CD4-positive, alpha-beta T cell treated with Interleukin-21 for 1 hour (primary cell): ENCODE measurements at places on chromosomes 6 and 20.

DNA sequence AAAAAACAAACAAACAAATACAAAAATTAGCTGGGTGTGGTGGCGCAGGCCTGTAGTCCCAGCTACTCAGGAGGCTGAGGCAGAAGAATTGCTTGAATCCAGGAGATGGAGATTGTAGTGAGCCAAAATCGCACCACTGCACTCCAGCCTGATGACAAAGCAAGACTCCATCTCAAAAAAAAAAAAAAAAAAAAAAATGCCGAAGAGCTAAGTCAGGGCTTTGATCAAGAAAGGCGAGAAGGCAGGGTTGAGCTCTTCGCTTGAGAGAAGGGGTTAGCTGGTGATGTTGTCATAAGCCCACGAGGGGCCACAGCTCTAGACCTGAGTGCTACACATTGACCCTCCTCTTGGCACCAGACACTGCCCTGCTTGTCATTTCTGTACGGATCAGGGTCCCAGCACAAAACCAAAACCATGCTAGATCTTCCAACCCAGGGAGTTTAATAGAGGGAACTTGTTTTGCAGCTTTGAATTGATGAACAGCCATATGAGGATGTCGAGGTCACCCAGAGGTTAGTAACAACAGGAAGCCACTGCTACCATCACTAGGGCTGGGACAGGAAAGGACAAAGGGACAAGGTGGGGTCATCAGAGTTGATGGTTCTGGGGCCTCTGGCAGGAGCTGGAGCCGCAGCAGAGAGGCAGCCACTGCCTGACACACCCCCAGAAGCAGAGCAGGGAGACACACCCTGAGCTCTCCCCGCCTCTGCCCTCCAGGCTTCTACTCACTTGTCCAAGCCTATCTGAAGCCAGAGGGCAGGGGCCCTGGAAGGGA is 122.7 kb downstream of the SNX5 start:
- no peak for DNase-seq

- no peak for DNase-seq
Observed at GRCh38 chr6:15079288-15079817, 166.5 kb upstream of the JARID2 start.

GRCh38 chr6:31083742-31084354 is 28.5 kb downstream of the C6orf15 start:
- DNase-seq = peak; percentile 48

GRCh38 chr6:11096109-11096508 is 2.5 kb downstream of the SMIM13 start:
- peak; percentile 16 for DNase-seq

- DNase-seq = no peak
Observed at GRCh38 chr6:50962213-50962759, 143.6 kb downstream of the TFAP2B start.

DNA sequence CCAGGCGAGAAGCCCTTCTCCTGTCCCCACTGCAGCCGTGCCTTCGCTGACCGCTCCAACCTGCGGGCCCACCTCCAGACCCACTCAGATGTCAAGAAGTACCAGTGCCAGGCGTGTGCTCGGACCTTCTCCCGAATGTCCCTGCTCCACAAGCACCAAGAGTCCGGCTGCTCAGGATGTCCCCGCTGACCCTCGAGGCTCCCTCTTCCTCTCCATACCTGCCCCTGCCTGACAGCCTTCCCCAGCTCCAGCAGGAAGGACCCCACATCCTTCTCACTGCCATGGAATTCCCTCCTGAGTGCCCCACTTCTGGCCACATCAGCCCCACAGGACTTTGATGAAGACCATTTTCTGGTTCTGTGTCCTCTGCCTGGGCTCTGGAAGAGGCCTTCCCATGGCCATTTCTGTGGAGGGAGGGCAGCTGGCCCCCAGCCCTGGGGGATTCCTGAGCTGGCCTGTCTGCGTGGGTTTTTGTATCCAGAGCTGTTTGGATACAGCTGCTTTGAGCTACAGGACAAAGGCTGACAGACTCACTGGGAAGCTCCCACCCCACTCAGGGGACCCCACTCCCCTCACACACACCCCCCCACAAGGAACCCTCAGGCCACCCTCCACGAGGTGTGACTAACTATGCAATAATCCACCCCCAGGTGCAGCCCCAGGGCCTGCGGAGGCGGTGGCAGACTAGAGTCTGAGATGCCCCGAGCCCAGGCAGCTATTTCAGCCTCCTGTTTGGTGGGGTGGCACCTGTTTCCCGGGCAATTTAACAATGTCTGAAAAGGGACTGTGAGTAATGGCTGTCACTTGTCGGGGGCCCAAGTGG is 5.3 kb downstream of the SNAI1 start:
- no peak for DNase-seq

GRCh38 chr6:22680950-22681349 is 111.6 kb downstream of the HDGFL1 start:
- DNase-seq = no peak

GRCh38 chr6:66210964-66211363 is 503.9 kb upstream of the EYS start:
- no peak for DNase-seq

DNA sequence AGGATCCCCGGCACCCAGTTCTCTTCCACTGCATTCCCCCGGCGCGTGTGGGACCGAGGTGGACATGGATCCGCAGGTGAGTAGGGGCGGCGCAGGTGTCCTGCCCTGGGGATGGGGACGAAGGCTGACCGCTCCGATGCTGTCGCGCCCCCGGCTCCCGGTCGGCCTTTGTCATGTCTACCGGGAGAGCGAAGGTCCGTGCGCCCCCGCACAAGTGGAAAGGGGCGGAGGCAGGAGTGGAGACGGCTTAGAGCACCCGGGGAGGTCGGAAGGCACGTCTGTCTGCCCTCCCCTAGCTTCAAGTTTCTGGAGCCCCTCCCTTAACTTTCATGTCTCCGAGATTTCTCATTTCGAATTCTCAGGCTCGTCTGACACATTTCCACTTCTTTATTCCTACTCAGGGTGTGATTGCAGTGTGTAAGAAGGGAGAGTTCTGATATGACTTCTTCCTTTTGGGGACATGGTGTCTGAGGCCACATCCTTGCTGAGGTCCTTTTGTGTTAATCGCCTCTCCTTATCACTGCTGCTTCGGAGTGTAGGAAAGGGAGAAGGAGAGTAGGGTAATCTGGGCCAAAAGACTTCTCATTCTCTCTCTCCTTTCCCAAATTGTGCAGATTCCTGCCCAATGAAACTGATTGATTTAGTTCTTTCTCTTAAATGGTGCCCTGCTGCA is 435 bp downstream of the KIFC1 start:
- DNase-seq = peak; percentile 25

DNA sequence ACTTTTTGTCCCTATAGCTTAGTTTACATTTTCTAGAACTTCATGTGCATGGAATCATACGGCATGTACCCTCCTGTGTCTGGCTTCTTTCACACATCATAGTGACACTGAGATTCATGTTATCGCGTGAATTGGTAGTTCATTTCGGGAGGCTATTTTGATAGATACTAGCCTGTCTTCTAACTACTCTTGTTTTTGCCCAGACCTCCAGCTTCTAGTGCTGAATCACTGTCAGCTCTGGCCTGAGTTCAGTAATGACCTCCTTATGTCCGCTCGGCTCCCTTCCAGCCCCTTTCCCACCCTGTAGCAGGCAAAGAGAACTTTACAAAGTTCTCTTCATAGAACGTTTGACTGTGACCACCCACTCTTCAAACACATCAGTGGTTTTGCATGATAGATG is 14.1 kb downstream of the MYBL2 start:
- no peak for DNase-seq

- DNase-seq = peak; percentile 76
Observed at GRCh38 chr6:31660381-31661261, at the start of gene C6orf47. C6orf47 (minus strand) TSS chr6:31660778; CDS start chr6:31659947, 831 bp downstream.

GRCh38 chr20:50456452-50457324 is 53.5 kb upstream of the PTPN1 start:
- no peak for DNase-seq

DNA sequence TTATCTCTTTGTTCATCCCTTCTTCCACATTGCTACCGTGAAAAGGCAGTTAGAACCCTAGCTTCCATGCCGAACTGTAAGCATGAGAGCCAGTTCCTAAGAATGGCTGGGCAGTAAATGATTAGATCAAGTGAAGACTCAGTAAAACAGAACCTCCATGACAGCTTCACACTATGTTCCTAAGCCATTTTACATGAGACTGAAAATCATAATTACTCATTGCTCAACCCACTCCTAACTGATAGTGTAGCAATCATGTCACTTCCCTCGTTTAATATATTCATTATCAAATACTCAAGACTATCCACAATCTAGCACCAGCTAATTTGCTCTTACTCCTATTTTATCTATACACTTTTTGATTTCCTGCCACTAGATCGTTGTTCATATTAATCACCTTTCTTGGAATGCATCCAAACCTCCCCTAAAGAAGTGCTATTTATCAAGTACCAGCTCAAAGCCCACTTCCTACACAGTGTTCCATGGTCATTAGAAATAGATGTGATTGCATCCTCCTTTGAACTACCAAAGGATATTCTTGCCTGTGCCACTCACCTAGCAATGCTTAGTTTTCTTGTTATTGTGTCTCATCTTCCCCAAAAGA is 6.0 kb downstream of the TMEM30A start:
- no peak for DNase-seq

- no peak for DNase-seq
Observed at GRCh38 chr6:34142061-34142998, 3.6 kb downstream of the GRM4 start.

- no peak for DNase-seq
Observed at GRCh38 chr20:50625986-50626677, 65.2 kb downstream of the RIPOR3 start.

GRCh38 chr6:141309295-141309694 is 823.4 kb upstream of the GJE1 start:
- peak; percentile 23 for DNase-seq

- DNase-seq = no peak
Observed at GRCh38 chr6:93821953-93822352, 402.6 kb upstream of the EPHA7 start.

DNA sequence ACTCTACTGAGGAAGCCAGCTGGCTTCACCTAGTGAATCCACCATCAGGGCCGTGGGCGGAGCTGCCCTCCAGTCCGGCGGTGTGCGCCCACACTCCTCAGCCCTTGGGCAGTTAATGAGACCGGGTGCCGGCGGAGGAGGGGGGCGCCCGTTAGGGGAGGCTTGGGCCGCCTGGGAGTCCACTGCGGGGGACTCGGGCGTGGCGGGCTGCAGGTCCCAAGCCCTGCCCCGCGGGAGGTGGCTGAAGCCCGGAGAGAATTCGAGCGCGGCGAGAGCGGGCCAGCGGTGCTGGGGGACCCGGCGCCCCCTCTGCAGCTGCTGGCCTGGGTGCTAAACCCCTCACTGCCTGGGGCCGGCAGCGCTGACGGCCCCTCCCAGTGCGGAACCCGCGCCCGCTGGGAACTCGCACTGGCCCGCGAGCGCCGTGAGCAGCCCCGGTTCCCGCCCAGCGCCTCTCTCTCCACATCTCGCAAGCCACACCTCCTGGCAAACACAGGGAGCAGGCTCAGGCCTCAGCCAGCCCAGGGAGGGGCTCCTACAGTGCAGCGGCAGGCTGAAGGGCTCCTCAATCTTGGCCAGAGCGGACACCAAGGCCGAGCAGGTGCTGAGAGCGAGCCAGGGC is 38.4 kb upstream of the GCNT2 start:
- DNase-seq = no peak

- no peak for DNase-seq
Observed at GRCh38 chr6:13992417-13993055, 67.8 kb downstream of the RNF182 start.

DNA sequence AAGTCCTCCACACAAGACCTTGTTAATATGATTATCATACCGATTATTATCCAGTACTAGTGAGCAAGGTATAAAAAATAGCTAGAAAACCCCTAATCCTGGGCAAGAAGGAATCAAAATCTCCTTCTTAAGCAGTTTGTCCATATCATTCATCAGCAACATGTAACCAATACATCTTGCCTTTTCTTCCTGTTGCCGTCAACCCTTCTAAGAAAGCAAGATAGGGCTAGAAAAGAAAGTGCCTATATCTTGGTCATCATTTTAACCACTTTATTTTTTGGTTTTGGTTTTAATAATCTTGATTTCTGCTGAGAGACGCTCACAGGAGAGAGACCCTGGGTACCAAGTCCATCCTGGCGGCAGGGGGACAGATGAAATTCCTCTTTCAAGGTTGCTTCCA is 27.2 kb upstream of the PREX1 start:
- no peak for DNase-seq

DNA sequence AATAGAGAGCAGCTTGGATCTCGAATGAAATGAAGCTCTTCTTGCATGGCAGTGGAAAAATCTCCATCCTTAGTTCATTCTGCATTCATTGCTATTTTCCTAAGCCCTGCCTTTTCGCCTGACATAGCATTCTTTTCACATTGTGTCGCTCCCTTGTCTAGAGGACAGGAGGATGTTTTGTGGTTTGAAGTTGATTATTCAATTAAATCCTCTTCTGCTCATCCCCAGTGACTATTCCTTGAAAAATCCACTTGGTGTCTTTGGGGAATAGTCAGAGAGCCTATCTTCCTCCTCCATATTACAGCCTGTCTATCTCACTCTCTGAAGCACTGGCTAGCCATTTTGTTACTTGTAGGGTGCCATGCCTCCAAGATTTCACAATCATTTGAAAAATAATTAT is 161.2 kb downstream of the KLHL32 start:
- DNase-seq = no peak

DNA sequence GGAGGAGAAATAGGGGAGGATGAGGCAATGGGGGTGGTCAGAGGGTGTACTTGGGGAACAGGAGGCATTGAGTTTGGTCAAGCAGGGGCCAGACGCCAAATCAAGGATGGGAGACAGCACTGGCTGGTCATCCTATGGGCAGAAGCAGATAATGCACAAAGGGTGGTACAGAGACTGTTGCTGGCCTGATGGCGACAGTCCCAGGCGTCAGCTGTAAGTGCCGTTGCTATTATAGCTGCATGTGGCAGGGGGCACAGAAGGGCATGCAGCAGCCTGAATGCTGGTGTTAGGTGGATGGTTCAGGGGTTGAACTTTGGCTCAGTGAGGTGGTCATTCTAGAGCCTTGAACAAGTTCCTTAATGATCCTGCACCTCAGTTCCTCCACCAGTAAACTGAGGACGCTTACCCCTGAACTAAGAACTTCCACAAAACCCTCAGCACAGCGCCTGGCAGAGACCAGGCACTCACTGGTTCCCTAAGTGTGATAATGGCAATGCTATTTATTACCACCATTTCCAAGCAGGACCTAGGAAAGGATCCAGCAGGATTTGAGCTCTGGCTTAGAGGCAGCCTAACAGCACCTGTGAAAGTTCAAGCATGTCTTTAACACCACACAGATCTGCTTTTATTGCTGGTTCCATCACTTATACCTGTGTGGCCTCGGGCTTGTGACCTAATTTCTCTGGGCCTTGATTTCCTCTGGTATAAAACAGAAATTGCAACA is 162.7 kb downstream of the INSM1 start:
- DNase-seq = no peak

GRCh38 chr20:51042064-51042463 is 19.2 kb upstream of the KCNG1 start:
- DNase-seq = no peak

GRCh38 chr20:23119456-23120216 is 33.5 kb upstream of the CD93 start:
- DNase-seq = no peak

GRCh38 chr6:83707829-83708545 is 914 bp downstream of the SNAP91 start:
- DNase-seq = no peak
